ENCODE measurements at places on chromosomes 5 and 9.

DNA sequence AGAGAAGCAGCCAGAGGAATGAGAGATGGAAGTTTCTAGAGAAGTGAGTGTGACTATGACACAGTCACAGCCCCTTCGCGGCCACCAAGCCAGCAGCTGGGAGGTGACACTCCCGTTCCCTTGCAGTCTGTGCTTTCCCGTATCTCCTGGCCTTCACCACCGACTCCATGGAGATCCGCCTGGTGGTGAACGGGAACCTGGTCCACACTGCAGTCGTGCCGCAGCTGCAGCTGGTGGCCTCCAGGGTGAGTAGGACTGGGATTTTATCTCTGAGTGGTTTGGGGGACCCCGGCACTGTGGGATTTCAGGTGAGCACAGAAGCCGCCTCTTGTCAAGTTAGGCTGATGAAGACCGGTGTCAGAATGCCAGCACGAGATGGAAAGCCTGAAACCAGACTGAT lies 12.1 kb upstream of the SLC2A8 start:
- no peak for DNase-seq

GRCh38 chr5:134874831-134875655 lies 872 bp downstream of the TXNDC15 start:
- no peak for DNase-seq

- no peak for DNase-seq
These were observed 230.0 kb upstream of the IRX1 start for GRCh38 chr5:3365501-3366215.

DNA sequence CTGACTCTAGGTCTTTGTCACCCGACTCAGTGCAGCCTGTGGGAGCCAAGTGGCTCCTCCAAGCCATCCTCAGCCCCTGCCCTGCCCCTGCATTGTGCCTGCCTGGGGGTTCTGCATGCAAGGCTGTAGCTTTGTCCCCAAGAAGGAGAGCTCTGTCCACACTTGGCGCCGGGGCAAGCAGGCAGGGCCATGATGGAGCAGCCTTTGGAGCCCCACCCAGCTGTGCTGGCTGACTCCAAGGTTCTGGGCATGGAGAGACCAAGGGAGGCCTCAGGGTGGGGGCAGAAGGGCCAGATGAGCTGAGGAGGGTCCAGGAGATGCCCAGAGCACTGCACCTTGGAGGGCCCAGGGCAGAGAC lies 226.2 kb downstream of the CACNA1B start:
- no peak for DNase-seq

- DNase-seq = no peak
These were observed 56.7 kb downstream of the GADD45G start for GRCh38 chr9:89661391-89661949.
